NCI-H187 (cell line): ENCODE measurements at places on chromosomes 13 and 19.
A peak's percentile ranks its signal among the peaks of the same experiment; 100 is the strongest.

DNA sequence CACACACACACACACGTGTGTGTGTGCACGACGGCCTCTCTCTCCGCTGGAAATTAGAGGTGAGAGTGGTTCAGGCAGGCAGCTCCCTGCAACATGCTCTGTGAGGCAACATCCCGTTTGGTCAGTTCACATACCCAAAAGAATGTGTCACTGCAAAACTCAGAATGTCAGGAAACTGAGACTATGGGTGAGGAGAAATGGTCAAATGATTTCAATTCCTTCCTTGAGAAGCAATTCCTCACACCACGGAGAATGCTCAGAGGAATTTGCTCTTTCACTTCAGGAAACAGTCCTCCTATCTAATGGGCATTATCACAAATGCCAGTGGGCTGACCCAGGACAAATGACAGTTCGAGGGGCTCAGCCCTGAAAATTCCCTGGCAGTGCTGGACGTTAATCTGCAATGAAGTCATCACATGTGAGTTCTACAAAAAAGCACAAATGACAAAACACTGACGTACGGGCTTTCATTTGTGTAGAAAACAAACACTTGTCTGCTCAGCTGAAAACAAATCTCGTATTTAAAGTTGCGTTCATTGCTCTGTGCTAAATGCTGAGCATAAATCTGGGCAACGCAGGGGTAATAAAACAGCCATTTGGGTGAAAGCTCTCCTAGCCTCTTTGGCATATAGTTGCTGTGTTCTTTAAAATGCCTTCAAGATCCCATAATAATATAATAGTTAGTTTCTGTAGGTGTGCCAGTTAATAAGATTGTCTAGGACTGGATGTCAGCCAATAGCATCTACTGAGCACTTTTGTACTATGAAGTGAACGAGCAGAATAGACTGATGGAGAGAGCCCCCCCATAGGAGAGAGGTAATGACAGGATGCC lies 18.6 kb upstream of the LATS2 start:
- no peak for DNase-seq

GRCh38 chr13:102176846-102177245 lies 225.0 kb downstream of the FGF14 start:
- peak; percentile 15 for DNase-seq

- DNase-seq: no peak
These were observed 14.3 kb downstream of the FZR1 start for GRCh38 chr19:3520166-3521103.

- DNase-seq: no peak
These were observed 2.9 kb downstream of the CDC16 start for GRCh38 chr13:114237415-114238112.

GRCh38 chr13:51923983-51924539 lies 62.3 kb downstream of the CCDC70 start:
- no peak for DNase-seq

DNA sequence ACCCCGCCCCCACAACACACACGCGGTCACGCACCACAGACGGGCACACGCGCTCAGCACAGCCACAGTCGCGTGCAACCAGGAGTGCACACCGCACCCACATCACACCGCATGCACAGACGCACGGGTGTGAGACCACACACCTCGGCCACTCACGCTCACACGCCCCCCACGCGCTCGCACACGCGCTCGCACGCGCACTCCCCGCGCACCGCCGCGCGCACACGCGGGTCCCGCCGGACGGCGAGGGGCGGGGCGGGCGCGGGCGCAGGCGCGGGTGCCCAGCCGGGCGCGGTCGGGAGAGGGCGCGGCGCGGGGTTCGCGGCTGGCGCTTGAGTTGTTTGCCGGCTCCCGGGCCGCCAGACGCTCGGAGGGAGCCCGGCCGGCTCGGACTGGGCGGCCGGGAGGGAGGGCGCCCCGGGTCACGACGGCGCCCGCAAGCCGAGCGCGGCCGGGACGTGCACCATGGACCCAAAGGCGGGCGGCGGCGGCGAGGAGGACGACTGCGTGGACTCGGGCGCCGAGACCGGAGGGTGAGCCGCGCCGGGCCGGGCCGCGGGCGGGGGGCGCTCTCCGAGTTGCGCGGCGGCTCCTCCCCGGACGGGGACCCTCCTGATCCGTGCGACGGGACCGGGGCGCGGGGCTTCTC lies at the start of gene FAM124A:
FAM124A (plus strand) TSS at position 362 of the 649 bp plus-strand sequence; CDS start at position 466, 104 bp downstream.
- peak; percentile 26 for DNase-seq

DNA sequence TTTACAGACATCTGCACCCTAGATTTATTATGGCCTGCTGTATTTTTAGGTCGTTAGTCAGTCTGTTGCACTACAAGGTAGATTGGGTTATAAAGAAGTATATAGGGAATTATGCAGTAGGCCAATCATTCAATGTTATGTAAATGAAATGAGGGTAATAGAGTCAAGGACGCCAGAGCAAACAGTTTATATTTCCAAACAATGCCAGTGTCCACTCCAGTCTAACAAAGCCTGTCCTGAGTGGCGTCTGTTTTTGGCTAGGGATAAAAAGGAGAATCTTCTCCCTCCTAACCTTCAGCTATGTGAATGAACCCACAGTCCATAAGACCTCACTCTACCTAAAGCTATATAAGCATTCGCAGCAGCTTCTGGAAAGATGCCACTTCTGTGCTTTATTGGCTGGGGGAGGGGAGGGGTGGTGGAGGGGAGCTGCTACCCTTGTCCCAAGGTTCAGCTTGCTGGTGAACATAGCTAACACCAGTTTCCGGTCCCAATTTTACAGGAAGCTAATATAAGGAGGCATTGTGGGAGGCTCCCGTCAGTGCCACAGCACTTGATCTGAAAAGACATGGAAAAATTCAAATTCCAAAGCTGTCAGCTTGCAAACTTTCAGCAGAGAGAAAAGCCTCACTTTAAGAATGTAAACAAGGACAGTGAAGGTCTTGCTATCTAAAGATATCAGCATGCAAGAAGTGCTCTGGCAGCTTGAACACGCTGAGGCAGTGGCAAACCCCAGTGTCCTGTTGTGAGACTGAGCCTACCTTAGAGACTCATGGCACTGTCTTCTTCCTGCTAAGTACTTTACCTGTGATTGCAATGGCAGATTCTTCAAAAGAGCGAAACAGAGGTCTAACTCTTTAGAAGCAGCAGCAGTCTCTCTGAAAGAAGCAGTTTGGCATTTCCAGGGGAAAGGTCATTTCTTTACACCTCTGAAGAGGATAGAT lies 369.9 kb downstream of the PCDH9 start:
- DNase-seq: no peak

GRCh38 chr19:37817180-37817981 lies 38.0 kb upstream of the ZNF573 start:
- peak; percentile 65 for DNase-seq

- DNase-seq: peak; percentile 29
These were observed 266.4 kb downstream of the NALCN start for GRCh38 chr13:101149735-101150384.

GRCh38 chr13:24043590-24044350 lies 116.8 kb upstream of the SPATA13 start:
- DNase-seq: no peak

DNA sequence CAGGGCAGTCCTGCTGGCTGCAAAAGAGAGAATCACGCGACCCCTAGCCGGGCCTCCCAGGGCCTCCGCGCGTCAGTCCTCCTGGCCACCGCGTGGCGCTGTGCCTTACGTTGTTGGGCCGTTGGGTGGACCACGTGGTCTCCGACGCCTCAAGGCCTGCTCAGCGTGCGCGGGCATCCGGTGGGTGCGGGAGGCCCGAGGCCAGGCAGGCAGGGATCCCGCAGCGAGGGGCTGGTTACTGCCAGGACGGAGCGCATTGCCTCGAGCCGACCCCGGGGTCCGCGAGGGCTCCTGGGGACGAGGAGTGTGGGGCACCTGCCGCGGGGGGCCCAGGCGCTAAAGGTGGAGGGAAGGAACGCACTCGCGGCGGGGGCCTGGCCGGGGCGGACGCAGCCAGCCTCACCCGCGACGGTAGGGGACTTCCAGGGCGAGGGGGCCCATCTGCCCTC lies at the start of gene TDRD12:
TDRD12 (plus strand) TSS at position 157 of the 449 bp plus-strand sequence. CDS start 306 bp downstream, outside the sequence.
- no peak for DNase-seq

GRCh38 chr13:43307921-43308433 lies 284.6 kb downstream of the DNAJC15 start:
- DNase-seq: peak; percentile 80

DNA sequence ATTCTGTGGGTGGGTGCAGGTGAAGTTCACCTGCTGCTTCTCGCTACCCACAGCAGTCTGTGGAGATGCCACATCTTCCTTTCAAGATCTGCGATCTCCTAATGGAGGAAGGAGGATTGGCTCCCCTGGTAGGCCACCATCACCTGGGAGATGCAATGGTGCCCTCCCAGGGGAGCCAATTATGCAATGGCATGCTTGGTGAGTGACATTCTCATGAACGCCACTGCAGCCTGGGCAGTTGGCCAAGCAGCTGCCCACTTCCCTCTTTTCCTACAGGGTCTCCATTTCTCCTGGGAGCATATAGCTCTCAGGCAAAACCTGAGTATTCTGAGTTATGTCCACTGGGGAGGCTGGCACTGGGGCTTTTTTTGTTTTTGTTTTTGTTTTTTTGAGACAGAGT lies 83.5 kb upstream of the KCTD15 start:
- DNase-seq: no peak

GRCh38 chr19:16155128-16155527 lies 11.6 kb downstream of the HSH2D start:
- no peak for DNase-seq

DNA sequence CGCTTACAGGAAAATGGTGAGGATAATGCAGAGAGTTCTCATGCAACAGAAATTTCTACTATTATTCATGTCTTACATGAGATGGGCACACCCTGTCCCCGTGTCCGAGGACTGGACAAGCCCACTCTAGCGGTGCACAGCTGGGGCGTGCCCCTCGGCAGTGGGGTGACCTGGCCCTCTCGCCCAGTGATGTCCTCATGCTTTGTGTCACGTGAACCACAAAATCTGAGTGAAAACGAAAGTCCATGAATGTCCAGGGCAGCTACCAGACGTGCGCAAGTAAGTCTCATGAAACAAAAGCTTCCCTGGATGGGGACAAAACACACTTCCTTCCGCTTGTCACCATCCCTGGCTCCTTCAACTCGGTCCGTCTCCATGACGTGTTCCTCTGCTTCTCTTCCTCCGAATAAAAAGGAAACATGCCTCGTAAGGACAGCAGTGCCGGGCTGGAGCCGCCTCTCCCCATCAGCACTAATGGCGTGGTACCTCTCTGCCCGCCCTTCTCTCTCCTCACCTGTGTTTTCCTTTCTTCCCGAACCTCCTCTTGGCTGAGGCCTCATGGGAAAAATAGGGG lies 45.6 kb downstream of the ANKRD10 start:
- DNase-seq: no peak

DNA sequence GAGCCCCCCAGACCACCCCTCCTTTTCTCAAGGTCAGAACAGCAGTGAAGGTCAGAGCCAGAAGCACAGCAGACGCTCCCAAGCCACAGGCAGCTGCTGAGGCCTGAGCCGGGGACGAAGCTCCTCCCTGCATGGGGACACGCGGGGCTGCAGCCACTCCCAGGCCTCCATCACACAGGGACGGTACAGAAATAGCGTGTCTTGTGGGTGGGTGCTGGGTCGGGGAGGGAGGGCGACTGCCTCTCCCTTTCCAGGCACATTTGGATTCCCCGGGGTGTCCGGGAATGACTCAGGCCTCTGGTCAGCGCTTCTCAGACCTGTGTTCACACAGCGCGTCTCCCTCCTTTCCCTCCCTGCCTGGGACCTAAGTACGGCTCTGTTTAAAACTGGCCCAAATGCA lies 33.2 kb downstream of the RASA3 start:
- DNase-seq: no peak

- DNase-seq: no peak
These were observed 8.7 kb downstream of the WTIP start for GRCh38 chr19:34490141-34490766.

- DNase-seq: no peak
These were observed 89.7 kb downstream of the RAB20 start for GRCh38 chr13:110471833-110472162.
